Activated gamma-delta T cell (primary cell): ENCODE measurements at places on chromosomes 5 and 9.

DNA sequence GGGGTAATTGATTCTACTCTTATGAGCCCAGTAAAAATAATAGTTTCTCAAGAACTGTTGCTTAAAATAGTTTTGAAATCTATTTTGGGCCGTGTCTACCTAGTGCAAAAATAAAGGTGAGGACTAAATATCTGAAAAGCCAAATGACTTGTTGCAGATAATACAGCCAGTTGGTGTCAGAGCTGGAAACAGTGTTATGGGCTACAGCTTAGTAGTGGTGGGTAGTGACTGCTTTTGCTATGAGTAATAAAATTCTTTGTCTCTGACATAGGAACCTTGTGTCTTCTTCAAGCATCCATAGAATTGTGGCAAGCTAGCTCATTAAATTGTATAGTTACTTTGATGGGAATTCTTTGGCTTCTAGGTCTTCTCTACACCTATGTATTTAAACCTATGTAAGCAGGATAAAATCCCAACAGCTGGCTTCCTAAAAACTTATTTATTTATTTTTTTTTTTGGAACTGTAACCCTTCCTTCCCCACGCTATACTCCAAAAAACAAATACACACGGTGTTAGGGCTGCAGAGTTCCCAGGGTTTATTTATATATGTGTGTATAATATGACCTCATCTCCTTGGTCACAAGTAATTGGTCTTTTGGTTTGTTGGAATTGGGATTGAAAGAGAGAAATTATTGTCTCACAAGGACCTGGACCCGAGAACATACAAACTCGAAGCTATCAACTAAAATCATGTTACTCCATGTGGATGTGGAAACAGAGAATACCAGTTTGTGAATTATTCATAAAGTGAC is 138.0 kb downstream of the NUDT12 start:
- no peak for DNase-seq

GRCh38 chr9:111158363-111158762 is 120.1 kb upstream of the LPAR1 start:
- DNase-seq, result no peak

GRCh38 chr9:134526584-134527477 is 114.8 kb upstream of the COL5A1 start:
- no peak for DNase-seq

DNA sequence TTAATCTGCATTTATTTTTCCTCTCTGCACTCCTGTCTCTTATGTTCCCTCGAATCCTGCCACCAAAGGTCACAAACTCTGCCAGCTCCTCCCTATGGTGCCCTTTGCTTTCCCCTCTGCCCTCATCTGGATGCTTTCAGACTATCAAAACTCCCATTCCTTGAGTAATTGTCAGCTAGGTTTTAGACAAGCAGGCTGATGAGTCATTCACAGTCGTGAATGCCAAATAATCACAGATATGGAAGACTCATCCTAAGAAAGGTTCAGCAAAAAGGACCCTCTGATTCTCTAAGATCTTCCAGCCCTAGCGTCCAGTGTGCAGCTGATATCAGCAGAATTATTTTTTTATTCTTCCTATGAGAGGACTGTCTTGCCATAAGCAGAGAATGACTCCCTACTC is 104.5 kb upstream of the NUDT12 start:
- no peak for DNase-seq

DNA sequence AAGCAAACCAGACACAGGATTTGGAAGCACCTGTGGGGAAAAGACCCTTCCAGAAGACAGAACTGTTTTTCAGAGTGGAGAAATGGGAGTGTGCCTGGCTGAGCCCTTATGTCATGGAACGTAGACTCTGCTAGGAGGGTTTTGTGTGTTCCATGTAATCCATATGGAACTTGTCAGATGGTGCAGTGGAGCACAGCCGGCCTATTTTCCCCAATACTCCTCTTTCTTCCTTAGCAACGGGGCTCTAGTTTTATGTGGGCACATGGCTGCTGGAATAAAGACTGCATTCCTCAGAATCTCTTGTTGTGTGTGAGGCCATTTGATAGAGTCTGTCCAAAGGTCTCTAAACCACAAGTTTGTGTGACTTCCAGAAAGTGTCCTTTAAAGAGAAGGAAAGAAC is 284.0 kb downstream of the DRD1 start:
- no peak for DNase-seq

DNA sequence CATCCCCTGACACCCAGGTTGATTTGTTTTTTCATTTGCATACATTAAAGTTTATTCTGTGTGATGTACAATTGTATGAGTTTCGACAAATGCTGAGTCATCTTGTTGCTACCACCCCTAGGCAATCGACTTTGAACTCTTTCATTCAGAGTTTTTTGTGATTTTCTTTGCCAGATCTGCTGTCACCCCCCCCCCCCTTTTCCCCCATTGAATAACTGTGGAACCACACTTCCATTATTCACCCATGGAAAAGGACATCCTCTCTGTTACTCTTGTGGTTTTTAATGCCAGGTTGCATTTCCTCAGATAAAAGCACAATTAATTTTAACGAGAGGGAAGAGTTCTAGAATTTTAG is 13.7 kb upstream of the FAM120AOS start:
- no peak for DNase-seq

DNA sequence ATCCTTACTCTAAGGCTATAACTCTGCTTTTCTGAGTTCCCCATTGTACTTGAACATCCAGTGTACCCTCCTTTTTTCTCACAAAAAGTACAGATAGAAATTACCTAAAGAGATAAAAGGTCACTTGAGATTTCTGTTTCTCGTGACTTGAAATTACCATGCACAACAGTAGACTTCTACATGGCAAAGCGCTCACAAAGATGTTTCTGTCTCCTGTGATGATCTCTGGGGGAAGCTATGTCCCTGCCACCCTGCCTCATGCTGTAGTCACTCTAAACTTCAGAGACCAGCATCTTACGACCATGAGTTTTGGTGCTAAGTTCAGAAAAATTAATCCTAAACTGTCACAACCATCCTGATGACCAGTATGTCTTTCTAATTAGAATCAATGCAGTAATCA is 36.2 kb downstream of the NFIB start:
- DNase-seq, result no peak

GRCh38 chr5:95669985-95670384 is 12.8 kb downstream of the SPATA9 start:
- DNase-seq, result no peak

GRCh38 chr5:172410662-172411483 is 43.5 kb downstream of the SH3PXD2B start:
- DNase-seq, result no peak

DNA sequence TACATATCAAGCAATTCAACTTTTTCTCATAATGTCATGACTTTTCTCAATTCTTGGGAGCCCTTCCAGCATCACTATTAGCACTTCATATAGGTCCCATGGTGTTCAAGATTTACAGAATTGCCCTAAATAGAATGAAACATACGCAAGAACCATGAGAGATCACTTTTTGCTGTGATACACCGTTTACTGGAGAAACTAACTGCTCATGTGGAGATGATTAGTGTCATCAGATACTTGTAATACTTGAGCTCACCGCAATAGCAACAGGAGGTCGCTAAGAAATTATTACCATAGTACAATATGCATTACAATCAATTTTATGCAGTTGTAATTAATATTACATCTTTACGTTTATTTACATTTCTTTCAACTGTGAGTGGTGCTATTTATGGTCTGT is 4.8 kb upstream of the PCSK5 start:
- DNase-seq, result no peak
